ENCODE measurements at places on chromosomes 6 and 20.

DNA sequence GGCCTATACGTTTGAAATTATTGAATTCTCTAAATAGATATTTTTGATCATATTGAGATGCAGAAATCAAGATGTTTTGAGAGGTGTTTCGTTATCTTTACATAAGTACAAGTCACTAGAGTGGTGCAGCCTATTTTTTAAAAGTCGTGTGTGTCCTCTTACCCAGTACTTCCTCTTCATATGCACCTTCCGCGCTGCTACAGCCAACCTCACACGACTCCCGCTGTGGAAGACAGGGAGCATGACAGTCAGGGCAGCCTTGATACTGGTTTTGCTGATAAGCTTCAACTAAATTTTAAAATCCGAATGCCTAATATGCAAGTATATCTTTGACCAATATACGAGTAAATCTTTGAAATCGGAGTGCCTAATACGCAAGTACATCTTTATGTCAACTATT lies 16.3 kb downstream of the ROS1 start:
- DNase-seq: no peak

DNA sequence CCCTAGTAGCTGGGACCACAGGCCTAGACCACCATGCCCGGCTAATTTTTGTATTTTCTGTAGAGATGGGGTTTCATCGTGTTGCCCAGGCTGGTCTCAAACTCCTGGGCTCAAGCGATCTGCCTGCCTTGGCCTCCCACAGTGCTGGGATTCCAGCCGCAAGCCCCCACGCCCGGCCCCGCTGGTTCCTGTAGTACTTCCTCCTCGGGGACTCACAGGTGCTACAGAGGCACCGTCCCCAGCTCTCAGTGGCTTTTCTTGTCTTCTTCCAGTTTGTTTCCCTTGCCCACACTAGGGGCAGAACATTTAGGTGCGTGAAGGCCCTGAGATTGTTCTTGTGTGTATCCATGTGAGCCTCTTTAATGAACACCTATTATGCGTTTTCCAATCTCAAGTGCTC lies 773 bp upstream of the ZBP1 start:
- DNase-seq: no peak

DNA sequence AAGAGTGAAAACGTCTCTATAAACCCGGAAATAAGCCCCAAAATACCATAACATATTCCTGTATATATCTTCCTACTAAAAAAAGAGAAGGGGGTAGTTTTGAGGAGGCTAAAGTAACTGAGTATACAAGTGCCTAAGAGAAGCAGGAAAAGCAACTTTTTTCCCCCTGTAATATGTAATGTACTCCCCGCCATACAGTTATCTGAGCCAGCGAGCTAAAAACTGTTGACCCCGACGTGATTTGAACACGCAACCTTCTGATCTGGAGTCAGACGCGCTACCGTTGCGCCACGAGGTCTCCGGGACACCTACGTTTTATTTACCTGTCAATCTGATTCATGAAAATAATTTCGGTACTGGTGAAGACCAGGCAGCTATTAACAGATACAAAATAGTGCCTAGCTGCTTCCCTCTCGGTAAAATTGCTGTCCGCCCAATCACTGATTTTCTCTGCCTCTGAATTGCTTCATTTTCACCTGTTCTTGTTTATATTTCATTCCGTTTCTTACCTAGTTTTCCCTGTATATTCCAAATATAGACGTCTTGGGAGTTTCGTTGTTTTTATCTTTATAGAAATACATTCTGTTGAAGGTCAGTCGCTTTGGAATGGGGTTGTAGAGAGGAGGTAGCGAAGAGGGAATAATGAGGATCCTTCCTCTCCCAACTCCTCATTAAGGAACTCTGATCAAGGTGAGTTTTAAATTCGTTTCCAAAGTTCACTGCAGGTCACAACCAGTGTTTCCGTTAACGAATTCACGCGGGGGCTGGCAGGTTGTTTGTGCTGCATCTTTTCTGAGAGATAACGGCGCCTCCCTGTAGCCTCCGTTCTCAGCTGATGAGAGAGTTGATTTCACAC lies 33.6 kb upstream of the BTN3A2 start:
- no peak for DNase-seq

DNA sequence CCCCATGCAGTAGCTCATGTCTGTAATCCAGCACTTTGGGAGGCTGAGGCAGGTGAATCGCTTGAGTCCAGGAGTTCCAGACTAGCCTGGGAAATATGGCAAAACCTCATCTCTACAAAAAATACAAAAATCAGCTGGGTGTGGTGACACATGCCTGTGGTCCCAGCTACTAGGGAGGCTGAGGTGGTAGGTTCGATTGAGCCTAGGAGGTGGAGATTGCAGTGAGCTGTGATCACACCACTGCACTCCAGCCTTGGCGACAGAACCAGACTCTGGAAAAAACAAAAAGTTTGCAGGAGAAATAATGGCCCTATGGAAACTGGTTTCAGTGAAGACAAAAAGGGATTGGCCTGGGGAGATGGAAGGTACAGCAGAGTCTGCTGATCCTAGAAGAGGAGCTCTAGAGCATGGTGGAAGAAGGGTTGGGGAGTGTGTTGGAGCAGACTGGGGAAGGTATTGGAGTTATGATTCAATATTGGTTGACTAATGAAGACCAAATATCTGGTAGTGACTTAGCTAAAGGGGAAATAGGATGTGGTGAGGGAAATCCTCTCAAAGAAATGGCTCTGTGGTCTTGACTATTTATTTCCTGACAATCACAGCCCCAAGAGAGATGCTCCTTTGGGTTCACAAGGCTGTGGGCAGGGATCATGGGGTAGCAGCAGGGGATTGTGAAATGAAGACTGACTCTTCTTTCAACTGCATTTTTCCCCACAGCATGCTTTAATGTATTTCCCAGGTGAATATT lies 281.9 kb downstream of the UTRN start:
- DNase-seq: no peak

GRCh38 chr6:82554666-82555065 lies 191.0 kb downstream of the TPBG start:
- DNase-seq: no peak

- no peak for DNase-seq
Observed at GRCh38 chr20:37463726-37464494, 57.1 kb upstream of the NNAT start.

DNA sequence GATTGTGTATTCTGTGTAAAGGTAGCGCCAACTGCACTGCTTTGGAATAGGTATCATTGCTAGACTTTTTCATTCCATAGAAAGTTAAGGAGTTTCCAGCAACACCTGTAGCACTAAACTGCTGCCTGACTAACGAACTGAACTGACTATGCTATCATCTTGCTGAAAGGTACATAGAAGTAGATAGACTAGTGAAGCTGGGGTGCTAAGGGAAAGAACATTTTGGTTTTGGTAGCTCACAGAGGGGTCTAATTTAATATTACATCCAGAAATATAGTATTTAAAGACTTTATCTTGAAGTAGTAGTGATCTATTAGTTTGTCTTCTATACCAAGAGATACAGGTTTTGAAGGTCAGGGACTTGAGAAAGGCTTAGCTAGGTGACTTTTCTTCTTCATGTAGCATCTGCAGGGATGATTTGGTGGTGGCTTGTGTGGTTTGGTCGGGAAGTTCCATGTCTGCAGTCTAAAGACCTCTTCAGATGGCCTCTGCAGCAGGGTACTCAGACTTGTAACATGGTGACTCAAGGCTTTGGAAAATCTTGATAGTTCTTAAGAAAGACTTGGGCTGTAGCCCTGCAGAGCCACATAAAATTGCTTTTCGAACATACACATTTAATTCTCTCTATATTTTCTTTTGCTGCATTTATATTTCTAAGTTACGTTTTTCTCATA lies 10.2 kb downstream of the SENP6 start:
- DNase-seq: no peak

GRCh38 chr6:77231438-77232305 lies 231.6 kb downstream of the HTR1B start:
- no peak for DNase-seq

DNA sequence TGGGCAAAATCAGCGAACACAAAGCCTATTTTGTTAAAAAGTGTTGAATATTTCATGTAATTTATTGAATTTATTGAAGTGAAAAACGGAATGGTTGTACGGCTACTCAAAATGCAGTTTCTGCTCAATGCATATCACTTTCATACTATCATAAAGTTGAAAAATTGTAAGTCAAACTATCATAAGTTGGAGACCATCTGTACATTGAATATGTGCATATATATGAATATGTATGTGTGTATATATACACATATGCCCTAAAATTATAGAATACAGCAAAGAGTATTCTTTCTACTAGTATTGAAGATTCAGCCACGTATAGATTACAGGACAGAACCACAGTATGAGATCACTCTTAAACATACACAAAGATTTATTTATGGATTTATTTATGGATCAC lies 499.0 kb upstream of the SULF2 start:
- no peak for DNase-seq

DNA sequence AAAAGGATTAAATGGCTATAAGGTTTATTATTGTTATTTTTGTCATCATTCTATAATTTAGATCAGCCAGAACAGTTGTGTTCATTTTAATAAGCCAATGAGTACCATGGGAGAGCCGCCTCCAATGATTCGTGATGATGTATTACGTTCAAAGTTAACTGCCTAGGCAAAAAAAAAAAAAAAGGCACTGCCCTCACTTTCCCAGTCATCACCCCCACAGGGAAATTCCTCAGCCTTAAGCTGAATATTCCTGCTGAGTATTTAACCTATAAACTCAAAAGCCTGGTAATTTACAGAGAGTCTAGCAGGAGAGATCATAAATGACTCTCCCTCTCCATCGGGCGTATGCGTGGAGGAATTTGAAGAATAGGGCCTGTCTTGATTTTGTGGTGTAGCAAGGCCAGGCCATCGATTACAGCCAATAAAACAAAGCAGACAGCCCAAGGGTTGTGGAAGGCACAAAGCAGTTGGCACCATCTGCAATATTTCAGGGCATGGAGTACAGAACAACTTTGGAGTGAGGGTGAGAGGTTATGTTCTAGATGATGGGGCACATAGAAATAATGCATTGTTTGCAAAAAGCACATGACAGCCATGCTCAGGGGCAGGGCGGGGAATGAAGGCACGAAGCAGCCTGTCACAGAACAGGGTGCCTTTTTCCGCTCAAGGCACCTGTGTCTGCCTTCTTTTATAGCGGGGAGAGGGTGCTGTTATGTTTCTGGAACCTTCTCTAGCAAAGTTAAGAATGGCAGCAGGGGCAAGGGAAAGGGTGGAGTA lies 138.2 kb upstream of the DTNBP1 start:
- no peak for DNase-seq

DNA sequence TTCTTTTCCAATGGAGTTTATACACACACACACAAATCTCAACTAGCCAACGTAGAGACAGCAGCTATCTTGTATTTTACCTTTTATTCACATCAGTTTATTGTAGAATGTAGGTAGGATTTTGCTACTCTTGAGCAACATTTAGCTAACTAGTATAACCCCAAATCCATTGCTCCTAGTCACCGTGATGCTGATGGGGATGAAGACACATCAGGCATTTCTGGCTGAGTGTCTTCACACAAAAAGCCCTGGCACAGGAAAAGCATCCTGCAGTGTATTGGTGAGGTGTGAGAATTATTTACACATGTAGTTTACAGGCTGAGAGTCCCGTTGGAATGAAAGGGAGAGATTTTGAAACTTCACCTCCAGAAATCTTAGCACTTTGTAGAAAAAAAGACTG lies 65.9 kb upstream of the FBXL4 start:
- DNase-seq: no peak

DNA sequence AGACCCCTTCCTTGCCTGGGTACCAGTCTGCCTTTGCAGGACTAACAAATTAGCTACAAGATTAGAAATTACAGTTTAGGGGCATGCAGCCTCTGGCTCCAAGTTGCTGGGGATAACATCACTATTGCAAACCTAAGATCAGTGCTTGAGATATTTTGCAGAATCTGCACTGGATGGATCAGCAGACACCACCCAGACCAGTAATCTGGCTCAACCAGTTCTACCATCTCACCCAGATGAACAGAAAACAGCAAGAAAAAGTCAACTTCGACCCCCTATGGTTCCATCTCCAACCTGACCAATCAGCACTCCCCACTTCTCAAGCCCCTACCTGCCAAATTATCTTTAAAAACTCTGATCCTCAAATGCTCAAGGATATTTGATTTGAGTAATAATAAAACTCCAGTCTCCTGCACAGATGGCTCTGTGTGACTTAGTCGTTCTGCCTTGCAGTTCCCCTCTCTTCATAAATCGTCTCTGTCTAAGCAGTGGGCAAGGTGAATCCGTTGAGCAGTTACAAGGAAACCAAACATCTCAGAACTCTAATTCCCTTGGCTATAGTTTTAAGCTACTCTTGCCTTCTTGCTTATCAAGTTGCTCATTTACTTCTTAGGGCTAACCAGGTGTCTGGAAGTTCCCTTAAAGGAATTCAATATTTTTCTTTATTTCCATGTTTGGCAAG lies 16.1 kb upstream of the LMBRD1 start:
- no peak for DNase-seq

- DNase-seq: no peak
Observed at GRCh38 chr20:39885975-39886649, 802.9 kb downstream of the MAFB start.

DNA sequence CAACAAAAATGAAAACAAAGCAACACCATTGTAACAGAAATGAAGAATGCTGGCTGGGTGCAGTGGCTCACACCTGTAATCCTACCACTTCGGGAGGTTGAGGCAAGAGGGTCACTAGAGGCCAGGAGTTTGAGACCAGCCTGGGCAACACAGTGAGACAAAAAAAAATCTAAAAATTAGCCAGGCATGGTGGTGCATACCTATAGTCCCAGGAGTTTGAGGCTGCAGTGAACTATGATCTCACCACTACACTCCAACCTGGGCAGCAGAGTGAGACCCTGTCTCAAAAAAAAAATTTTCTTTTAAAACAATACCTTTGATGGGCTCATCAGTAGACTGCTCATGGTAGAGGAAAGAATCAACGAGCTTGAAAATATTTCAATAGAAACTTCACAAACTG lies 18.5 kb downstream of the NINL start:
- no peak for DNase-seq

- DNase-seq: no peak
Observed at GRCh38 chr20:47136782-47137181, 219.7 kb downstream of the ZMYND8 start.

GRCh38 chr6:125341460-125341859 lies 39.7 kb upstream of the HDDC2 start:
- DNase-seq: no peak

DNA sequence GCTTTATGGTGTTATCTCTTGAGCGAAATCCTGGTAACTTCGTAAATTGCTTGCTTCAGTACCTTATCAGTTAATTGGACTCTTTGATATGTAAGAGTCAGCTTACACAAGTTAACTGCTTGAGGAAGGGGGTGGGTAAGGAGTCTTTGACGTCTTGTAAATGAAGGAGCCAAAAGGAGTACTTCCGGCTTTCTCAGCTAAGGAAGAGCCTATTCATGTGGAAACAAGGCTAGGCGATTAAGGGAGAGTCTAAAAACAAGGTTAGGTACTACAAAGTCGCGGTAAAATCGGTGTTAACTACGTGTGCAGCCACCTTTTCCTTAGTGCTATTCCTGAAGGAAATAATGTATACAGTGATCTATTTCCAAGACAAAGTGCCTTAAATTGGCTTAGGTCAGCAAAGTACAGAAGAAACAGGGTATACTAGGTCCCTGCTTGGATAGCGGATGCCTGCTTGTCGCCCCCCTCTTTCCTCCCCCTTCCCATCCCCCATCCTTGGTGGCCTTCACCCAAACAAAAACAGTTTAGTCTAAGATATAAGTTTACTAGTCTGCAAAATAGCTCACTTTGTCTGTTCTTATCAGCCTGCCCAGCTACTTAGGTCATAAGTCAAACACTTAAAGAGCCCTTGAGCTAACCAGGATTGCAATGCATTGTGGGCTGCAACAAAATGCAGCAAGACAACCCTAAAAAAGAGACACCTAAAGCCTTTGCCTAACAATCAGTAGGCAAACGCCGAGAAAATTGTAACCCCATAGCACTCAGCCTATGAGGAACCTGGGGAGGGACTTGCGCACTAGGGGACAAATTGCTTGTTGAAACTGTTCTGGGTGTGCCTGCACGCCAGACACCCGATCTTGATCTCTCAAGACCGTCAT lies 147.3 kb downstream of the TRIM27 start:
- no peak for DNase-seq

Measured in activated CD8-positive, alpha-beta memory T cell treated with anti-CD3 and anti-CD28 coated beads for 1 hour (primary cell).